Dermis lymphatic vessel endothelial cell (primary cell): ENCODE measurements at places on chromosomes 2 and 18. TPM values are rescaled to one million over a fixed set of nuclear protein-coding genes. Genes with fewer than 3 reads are reported as not detected.

The MEIS1 gene
- 3.5 and 5.8 TPM in 2 replicates for total RNA-seq

The CXCR1 gene
- total RNA-seq, result not detected in 2 replicates

The CRYGD gene
- total RNA-seq, result not detected in 2 replicates

The XIRP2 gene
- under 0.01 and 0.09 TPM in 2 replicates for total RNA-seq

The PTRHD1 gene
- 37.6 and 53.6 TPM in 2 replicates for total RNA-seq

The TMEM37 gene
- not detected in 2 replicates for total RNA-seq

The SPR gene
- 35.9 and 46.7 TPM in 2 replicates for total RNA-seq

The KCNG2 gene
- total RNA-seq, result 0.43 and 0.69 TPM in 2 replicates
